ENCODE measurements at places on chromosomes 3 and 15. TPM values are rescaled to one million over a fixed set of nuclear protein-coding genes. Genes with fewer than 3 reads are reported as not detected.

PPP1R14D gene
- total RNA-seq, result not detected

ATP13A5 gene
- total RNA-seq, result not detected

LDHAL6B gene
- total RNA-seq, result not detected

IL12A gene
- total RNA-seq, result 7.4 TPM

SCAMP5 gene
- total RNA-seq, result 2.2 TPM

PIGB gene
- total RNA-seq, result 15.7 TPM

PXK gene
- total RNA-seq, result 54.4 TPM

GALK2 gene
- total RNA-seq, result 58.7 TPM

TMEM45A gene
- total RNA-seq, result 50.8 TPM

SH3GL3 gene
- 0.29 TPM for total RNA-seq

NOX5 gene
- 0.83 TPM for total RNA-seq

CX3CR1 gene
- total RNA-seq, result not detected
